ENCODE measurements at places on chromosomes 7 and 10.

DNA sequence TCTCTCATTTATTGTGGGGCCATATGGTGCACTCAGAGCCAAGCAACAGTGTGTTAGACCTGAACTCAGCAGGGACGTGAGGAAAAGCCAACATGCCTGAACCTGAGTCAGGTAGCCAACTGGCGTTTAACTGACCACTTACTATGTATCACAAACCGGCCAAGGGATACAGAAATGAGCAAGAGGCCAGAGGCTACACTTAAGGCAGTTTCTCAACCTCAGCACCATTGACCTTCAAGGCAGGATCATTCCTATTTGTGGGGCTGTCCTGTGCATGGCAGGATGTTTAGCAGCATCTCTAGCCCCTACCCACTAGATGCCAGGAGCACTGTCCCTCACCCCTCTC, 103.5 kb upstream of the NANOS1 start:
- no peak for DNase-seq

DNA sequence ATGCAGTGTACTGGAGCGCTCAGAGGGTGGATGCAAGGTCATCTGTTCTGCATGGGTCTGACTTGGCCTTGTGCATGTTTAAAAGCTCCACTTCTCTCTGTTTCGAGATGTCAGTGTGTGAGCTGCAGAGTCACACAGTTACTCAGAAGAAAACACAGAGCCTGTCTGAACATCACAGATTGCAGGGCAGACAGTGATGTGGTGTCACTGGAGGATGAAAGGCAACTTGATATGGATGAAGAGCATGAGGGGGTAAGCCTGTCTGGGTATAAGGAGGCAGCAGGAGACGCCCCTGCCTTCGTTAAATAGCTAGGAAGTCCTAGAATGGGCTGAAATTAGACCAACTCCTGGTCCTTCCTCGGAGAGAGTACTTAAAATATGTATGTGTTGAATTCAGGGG, 67.5 kb upstream of the LRRC18 start:
- DNase-seq, result no peak

DNA sequence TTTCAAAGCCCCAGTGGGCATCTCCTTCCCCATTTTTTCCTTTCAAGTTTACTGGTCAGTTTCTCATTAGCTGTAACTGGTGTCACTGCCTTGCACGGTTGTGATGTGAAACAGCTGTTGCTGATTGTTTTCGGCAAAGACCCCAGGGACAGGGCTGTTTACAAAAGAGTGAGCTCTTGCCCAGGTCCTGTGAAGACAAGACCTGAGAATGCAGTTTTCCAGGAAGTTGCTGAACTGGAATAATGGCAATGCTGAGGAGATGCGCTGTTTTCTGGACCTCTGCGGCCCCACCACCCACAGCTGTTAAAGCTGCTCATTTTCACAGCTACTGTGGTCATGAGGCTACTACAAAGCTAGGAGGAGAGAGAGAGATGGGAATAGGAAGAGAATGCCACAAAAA, 116.6 kb upstream of the RSU1 start:
- no peak for DNase-seq

GRCh38 chr10:98303569-98303968, 35.6 kb upstream of the LOXL4 start:
- no peak for DNase-seq

DNA sequence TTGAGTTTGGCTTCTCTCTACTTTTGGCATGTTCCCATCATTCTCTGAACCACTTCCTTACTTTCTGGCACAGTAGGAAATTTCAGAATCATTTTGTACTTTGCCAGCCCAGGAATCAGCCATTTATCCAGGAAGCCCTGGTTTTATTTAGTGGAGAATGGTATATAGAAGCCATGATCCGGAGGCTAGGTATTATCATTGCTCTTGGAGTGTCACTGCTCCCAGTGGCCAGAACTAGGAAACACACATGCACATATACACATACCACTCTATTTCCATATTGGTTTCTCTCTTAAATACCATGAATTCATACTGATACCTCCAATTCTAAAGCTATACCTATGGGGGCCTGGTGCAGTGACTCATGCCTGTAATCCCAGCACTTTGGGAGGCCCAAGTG, 36.3 kb downstream of the SUFU start:
- DNase-seq, result no peak

DNA sequence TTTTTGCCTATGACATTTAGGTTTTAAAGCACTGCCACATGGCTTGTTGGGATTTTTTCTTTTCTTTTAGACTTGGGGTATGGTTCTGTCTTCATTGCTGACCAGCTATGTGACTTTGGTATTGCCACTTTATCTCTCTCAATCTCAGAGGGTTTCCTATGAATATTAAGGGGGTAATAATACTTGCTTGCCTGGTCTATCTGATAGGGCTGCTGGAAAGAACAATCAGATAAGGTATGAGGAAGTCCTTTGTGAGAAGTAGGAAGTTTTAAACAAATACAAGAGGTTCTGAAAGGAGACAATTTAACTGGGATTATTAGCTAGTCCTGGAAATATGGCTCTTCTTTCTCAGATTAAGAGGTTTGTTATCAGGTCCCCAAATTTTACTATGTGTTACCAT, 80.8 kb downstream of the ZNF92 start:
- DNase-seq, result no peak

DNA sequence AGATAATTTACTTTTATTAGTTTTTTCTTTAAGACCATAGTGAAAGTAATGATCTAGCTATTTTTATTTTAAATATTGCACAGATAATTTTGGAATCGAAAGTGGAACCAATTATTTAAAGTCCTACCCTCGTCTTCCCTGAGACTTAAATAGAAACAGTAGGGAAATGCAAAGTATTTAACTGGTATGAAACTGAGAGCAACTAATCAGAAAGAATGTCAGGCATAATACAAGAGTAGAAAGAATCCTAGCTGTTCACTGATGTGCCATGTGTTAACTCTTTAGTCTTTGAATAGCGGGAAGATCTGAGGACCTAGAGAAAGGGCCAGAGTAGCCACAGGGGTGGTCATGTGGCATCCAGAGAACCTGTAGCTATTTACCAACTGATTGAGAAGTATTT, 630.0 kb downstream of the NRG3 start:
- DNase-seq, result no peak

- peak; percentile 81 for DNase-seq
Measured at GRCh38 chr10:95478935-95479334, 82.2 kb downstream of the SORBS1 start.

- DNase-seq, result no peak
Measured at GRCh38 chr7:116843378-116843777, 19.0 kb upstream of the CAPZA2 start.

DNA sequence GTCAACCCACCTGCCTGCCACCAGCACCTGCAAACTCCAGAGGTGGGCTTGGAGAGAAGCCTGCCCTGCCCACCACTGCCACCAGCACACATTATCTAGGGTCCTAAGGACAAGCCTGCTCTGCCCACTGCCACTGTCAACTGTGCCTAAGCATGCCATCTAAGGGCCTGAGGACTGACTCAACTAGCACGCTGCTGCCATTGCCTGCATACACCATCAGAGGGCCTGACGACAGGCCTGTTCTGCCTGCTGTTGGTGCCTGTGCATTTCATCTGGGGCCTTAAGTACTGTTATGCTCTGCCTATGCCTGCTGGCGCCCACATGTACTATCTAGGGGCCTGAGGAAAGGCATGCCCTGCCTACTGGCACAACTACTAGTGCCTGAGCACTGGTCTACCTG, 27.0 kb upstream of the LRRD1 start:
- DNase-seq, result no peak

DNA sequence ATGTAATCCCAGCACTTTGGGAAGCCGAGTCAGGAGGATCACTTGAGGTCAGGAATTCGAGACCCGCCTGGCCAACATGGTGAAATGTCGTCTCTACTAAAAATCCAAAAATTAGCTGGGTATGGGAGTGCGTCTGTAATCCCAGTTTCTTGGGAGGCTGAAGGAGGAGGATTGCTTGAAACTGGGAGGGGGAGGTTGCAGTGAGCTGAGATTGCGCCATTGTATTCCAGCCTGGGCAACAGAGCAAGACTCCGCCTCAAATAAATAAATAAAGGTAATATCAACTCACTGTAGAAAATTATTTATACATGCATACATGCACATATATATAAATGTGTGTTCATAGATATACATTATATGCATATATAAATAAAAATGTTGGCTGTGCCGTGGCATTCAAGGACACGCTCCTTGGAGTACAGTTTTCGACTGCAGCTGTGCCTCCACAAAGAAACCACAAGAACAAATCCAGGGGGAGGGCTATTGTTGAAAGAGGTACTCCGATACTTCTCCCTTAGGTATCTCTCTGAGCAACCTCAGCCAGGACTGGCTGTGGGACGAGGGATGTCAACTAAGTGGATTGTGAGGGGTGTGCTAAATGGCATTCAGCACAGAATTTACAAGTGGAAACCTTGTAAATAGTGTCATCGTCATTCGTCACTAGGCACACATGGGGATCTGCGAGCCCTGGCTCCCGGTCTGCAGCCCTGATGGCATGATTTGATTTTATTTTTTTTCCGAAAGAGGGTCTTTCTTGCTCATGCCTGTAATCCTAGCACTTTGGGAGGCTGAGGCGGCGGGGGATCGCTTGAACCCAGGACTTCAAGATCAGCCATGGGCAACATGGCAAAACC, 49.3 kb downstream of the HIP1 start:
- no peak for DNase-seq

DNA sequence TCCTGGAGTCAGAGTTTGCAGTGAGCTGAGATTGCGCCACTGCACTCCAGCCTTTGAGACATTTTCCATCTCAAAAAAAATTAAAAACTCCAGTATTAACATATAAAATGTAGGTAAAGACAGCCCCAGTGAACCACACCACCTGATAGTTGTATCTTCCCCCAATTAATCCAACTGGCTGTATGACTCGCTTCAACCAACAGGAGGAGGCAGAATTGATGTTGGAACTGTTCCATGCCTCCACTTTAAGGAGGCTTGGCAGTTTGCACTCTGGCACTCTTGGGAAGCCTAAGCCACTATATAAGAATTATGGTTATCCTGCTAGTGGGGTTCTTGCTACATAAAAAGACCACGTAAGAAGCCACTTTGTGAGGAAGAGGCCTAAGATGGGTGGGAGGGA, 72.7 kb downstream of the STK17A start:
- DNase-seq, result no peak

DNA sequence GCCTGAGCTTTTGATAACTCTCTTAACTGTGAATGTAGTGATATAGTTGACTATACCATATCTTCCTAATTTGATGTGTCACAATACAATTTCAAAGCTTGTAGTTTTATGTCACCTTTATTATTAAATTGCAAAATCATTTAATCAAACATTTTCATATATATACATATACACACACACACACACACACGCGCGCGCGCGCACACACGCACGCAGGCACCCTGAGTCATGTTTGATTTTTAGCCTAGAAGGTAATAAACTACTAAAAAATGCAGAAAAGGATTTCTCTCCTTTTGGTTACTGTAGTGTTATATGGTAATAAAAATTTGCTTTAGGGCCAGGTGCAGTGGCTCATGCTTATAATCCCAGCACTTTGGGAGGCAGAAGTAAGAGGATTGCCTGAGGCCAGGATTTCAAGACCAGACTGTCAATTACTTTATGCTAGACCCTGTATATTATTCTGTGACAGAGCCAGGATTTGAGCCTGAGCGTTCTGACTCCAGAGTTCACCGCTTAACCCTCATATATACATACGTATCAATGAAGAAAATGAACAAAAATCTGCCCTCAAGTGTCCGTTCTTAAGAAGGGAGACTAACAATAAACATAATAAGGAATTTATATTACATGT, 89.6 kb downstream of the PODXL start:
- DNase-seq, result no peak

DNA sequence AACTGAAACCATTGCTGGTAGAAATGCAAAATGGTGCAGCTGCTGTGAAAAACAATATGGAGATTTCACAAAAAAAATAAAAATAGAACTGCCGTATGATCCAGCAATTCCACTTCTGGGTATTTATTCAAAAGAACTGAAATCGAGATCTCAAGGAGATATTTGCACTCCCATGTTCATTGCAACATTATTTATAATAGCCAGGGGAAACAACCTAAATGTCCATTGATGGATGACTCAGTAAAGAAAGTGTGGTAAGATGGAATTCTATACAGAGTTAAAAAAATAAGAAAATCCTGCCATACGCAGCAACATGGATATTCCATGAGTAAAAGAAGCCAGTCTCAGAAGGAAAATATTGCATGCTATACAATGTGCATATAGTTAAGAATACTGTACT, 290.6 kb upstream of the GHITM start:
- DNase-seq, result no peak

DNA sequence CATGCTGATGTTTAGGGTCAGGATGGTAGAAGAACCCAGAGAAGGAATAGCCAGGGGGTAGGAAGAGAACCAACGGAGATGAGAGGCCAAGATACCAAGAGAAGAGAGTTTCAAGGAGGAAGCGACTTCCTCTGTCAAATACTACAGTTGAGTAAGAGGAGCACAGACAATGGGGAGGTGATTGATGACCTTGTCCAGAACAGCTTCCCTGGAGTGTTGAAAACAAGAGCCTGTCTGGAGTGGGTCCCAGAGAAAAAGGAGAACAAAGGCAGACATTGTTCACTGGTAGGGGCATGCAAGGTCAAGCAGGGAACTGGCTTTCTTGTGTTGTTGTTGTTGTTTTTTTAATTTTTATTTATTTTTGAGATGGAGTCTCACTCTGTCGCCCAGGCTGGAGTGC, 9.6 kb upstream of the TRIM56 start:
- no peak for DNase-seq

- no peak for DNase-seq
Measured at GRCh38 chr7:537911-538634, 18.4 kb upstream of the PDGFA start.

DNA sequence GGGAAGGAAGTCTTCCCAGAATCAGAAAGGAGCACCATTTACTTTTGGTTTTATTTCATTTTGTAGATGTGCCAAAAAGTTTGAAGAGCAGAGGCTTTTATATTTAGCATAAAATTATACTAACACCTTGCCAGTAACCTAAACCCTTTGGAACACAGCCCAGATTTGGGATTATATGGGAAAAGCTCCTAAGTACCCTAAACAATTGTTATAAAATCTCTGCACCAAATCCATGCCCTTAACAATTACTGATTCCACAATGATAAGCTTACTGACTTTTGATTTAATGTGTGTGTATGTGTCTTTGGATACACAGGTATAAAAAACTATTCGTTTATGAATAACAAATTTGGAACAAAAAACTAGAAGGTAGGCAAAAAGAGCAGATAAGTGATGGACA, 39.0 kb upstream of the TMEM229A start:
- no peak for DNase-seq

DNA sequence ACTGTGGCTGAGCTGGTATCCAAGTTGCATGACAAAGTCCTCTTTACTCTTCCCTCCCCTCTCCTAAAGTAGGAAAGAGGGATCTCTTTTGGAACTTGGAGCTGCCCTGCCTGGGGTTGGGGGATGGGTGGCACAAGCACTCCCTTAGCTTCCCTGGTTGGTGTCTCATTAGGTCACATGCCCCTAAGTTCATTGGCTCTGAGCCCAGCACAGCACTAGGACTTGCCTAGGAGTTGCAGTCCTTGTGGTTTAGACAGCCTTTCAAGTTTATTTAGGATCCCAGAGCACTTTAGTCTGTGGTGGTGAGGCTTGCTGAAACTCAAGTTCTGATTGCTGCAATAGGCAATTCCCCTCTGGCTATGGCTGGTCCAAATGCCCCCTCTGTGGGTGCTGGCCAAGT, 281.4 kb downstream of the NXPH1 start:
- DNase-seq, result no peak

Data from coronary artery (tissue), 2 donors.